ENCODE measurements at places on chromosomes 4 and X.
A peak's percentile ranks its signal among the peaks of the same experiment; 100 is the strongest.

DNA sequence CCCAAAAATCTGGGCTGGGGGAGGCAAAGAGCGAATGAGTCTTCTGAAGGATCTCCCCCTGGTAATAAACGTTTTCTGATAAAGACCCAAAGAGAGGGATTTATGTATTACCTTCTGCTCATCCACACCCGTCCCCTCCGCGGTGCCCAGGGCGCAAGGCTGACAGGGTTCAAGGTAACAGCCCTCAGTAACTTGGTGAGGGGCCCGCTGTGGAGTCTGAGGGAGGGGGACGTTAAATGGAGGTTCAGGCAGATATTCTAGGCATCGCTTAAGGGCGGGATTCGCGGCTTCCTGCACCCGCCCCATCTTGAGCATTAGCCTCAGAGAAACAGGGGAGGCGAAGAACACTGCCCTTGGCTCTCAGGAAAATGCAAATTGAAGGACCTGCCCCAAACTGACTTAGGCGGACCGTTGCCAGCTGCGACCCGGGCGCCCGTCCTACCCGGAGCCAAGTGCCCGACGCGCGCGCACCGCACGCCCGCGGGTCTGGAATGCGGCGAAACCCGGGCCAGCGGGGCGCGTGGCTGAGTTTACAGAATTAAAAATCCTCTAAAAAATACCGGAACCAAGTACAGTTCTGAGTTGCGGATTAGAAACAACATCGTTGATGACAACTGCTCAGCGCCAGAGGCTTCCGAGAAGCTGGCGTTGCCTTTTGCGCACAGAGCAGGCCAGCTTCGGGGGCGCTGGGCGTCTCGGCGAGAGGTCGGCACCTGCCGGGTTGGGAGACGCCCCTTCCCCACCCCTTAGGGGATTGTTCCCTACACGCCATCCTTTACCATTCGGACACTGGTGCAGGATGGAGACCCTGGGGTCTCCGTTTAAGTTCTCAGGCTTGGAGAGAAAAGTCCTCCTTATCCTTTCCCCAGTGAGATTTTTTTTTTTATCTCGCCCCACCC, 2.8 kb downstream of the HELT start:
- no peak for DNase-seq

DNA sequence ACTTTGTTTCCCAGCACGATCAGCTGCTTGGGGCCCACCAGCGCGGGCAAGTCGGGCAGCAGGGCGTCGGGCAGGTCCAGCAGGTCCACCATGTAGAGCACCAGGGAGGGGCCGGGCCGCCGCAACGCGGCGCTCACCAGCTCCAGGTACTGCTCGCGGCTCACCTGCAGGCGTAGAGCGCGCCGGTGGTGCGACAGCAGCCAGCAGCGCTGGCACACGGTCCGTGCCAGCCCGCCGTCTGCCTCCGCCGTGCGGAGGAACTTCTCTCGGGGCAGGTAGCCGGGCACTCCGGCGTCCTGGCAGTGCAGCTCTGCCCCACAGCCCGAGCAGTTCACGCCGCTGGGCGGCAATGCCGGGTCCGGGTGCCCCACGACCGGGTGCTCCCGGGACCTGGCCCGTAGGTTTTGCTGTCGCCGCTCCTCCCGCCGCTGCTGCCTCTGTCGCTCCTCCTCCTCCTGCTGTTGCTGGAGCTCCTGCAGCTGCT, 527 bp downstream of the NOA1 start:
- peak; percentile 27 for DNase-seq

DNA sequence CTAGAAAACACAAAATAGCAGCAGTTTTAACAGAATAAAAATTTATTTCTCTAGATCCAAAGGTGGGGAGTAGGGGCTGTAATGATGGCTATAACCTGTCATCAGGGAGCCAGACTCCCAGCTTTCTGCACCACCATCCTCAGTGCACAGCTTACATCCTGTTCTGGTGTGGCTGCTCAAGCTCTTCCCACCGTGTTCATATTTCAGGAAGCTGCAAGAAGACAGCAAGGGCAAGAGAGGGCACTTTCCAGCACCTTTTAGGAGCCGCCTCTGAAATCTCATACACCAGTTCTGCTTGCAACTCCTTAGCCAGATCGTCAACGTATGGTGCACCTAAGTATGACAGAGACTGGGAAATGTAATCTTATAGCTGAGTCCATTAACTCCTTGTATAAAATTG, 253.7 kb downstream of the CENPC start:
- DNase-seq = no peak

- DNase-seq = no peak
Observed at GRCh38 chrX:133523526-133523925, 108.2 kb upstream of the GPC4 start.

DNA sequence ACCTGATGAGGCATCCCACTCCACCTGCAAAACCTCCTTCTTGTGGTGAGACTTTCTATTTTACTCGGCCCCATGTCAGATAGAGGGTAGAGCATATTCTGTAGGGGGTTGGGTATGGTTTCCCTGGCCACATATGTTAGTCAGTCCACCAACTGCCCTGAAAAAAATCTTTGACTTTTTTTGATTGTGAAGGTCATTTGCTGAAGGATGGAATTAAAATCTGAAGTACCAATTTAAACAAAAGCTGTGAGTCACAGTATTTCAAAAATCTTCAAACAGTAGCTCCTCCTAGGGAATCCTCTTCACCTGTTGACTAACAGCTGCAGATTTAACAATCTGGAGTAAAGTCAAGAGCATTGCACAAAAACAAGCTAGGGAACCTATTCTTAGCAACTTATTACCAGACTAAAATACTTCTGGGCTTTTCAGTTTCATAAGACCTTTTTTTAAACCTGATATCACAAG, 8.0 kb upstream of the CCDC110 start:
- no peak for DNase-seq
